ENCODE measurements at places on chromosomes 12 and 14.

GRCh38 chr14:37089410-37089809 is 83.0 kb downstream of the SLC25A21 start:
- no peak for DNase-seq

DNA sequence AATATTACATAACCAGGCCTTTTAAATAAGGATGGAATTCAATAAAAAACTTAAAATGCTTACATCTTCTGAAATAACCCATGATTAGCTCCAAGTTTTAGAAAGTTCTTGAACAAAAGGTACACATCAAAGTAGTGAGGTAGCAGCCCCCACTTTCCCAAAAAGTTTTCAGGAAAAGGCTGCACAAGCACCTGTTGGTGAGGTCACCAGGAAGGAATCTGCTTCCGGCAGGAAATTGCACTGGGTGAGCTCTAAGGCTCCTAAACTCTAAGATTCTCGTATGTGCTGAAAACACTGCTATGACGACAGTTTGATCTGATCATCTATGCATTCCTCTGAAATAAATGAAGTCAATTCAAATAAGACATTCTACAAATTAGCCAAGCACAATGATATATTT is 34.3 kb upstream of the TTC7B start:
- DNase-seq = no peak

GRCh38 chr14:87405563-87405962 is 587.4 kb downstream of the GALC start:
- no peak for DNase-seq

GRCh38 chr12:63820427-63820826 is 24.1 kb upstream of the SRGAP1 start:
- DNase-seq = no peak

GRCh38 chr12:45416126-45416525 is 200.2 kb downstream of the ANO6 start:
- DNase-seq = no peak

- DNase-seq = no peak
Measured at GRCh38 chr12:92810370-92810769, 107.6 kb downstream of the PLEKHG7 start.

DNA sequence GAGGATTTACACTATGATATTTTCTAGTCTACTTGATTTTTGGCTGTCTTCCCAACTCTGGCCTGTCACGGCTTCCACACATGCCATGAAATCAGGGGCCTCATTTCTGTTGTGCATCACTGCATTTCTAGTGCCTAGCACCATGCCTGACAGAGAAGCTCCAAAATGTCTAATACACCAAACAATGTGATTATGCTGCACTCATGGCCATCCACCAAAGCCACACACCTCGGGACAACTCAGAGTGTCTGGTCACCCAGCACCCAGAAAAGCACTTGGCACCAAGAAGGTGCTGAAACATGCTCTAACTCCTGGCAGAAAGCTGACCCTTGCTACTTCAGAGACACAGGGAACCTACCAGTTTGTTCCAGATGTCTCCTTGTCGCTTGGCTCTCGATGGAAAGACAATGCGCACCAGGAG is 11.3 kb downstream of the GCN1 start:
- DNase-seq = no peak

GRCh38 chr12:46456356-46457334 is 84.1 kb upstream of the SLC38A2 start:
- no peak for DNase-seq

Measured in neuronal stem cell (in vitro differentiated cells).